ENCODE measurements at places on chromosomes 16 and 17. TPM values are rescaled to one million over a fixed set of nuclear protein-coding genes. Genes with fewer than 3 reads are reported as not detected.
A peak's percentile ranks its signal among the peaks of the same experiment; 100 is the strongest.

- DNase-seq = no peak
- H3K36me3 ChIP-seq = no peaks in the 10 kb centered on the region
- no peaks in the 10 kb centered on the region for H3K27me3 ChIP-seq
- H3K4me3 ChIP-seq = no peak overlapping the region
- H3K4me1 ChIP-seq = no peaks in the 10 kb centered on the region
Measured at GRCh38 chr17:71821511-71821910, 299.3 kb upstream of the SOX9 start.

- H3K27me3 ChIP-seq = no peaks in the 10 kb centered on the region
- no peak for DNase-seq
- peaks cover 8% of the 10 kb centered on the region for H3K4me1 ChIP-seq
- H3K27ac ChIP-seq = no peak overlapping the region
Measured at GRCh38 chr17:9941305-9941704, 36.2 kb upstream of the RCVRN start.

DNA sequence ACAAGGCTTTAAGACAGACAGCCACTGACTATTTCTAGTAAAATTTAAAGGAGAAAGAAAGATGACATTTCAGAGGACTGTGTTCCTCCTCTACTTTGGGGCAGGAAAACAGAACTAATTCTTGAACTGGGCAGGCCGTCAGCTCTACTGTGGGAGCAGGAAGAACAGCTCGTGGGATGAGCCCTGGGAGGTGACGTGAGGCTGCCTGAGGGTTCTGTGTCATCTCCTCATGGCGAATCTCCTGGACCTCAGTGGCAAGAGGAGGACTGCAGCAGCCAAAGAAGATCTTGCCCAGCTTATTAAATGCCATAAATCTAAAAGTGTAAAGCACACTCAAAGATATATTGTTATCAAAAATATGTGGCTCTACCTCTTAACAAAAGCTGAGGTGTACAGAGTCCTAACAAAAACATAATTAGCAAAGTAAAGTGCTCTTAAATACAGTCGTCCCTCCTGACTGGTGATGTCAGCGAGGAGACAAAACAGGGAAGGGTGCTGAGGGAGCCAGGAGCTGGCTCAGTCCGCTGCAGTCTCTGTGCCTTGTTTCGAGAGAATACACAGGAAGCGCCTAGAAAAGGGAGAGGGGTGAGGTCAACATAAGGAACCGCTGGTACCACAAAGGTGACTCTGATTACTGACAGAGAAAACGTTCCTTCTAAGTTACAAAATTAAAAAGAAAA lies 58.0 kb downstream of the CREBBP start:
- H3K27ac ChIP-seq = no peak overlapping the region
- peaks cover 74% of the 10 kb centered on the region for H3K4me1 ChIP-seq
- H3K27me3 ChIP-seq = no peaks in the 10 kb centered on the region
- no peak overlapping the region for H3K4me3 ChIP-seq
- peaks cover under 1% of the 10 kb centered on the region for H3K36me3 ChIP-seq

- peaks cover 100% of the 10 kb centered on the region for H3K36me3 ChIP-seq
- H3K27ac ChIP-seq = no peak overlapping the region
- no peaks in the 10 kb centered on the region for H3K4me1 ChIP-seq
- no peaks in the 10 kb centered on the region for H3K27me3 ChIP-seq
- H3K4me3 ChIP-seq = no peak overlapping the region
- no peak for DNase-seq
Measured at GRCh38 chr17:21012736-21013135, 30.1 kb downstream of the USP22 start.

- H3K4me3 ChIP-seq = no peak overlapping the region
- DNase-seq = no peak
- peaks cover 66% of the 10 kb centered on the region for H3K4me1 ChIP-seq
Measured at GRCh38 chr17:68450391-68450790, 6.9 kb downstream of the WIPI1 start.

GRCh38 chr16:15398618-15399316 lies 3.2 kb downstream of the MPV17L start:
- H3K4me3 ChIP-seq = no peak overlapping the region
- H3K27me3 ChIP-seq = peaks cover 13% of the 10 kb centered on the region
- no peak overlapping the region for H3K27ac ChIP-seq
- H3K36me3 ChIP-seq = no peaks in the 10 kb centered on the region
- H3K4me1 ChIP-seq = peaks cover 1% of the 10 kb centered on the region

DNA sequence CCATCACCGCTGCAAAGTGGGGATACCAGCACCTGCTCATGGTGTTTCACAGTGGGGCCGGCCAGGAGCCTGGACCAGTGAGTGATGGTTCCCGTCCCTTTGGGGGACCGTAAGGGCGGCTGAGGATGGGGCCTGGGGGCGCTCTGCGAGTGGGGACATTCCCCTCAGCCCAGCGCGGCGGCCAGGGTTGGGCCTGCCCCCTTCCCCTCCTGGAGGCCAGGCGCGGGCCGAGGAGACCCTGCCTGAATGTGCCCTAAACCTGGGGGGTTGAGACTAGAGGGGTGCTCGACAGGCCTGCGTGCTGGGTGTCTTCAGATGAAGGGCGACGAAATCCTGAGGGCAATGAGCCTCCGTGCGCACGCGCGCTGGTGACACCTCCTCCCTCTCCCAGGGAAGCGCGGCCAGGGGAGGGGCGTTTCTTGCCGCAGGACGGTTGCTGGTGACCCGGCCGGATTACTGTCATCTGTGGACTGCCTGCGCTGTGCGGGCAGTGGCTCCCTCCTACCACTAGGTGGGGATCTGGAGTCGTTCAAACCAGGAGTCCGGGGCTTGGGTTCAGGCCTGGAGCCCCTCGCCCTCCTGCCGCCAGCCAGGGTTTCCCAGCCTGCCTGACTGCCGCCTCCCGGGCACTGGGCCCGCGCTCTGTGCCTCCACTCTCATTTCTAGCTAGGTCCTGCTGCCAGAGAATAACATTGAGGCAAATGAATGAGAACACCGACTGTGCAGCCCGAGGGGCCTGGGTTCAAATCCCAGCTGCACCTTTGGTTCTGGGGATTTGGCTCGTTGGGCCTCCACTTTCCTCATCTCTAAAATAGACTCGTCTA lies 17.1 kb downstream of the TBX2 start:
- H3K36me3 ChIP-seq = no peaks in the 10 kb centered on the region
- peak overlapping the region; percentile 39 for H3K4me3 ChIP-seq
- H3K27me3 ChIP-seq = peaks cover 33% of the 10 kb centered on the region

GRCh38 chr17:6536053-6536452 lies 20.3 kb downstream of the PITPNM3 start:
- no peaks in the 10 kb centered on the region for H3K4me1 ChIP-seq
- H3K27ac ChIP-seq = no peak overlapping the region
- H3K36me3 ChIP-seq = no peaks in the 10 kb centered on the region
- H3K4me3 ChIP-seq = no peak overlapping the region

DNA sequence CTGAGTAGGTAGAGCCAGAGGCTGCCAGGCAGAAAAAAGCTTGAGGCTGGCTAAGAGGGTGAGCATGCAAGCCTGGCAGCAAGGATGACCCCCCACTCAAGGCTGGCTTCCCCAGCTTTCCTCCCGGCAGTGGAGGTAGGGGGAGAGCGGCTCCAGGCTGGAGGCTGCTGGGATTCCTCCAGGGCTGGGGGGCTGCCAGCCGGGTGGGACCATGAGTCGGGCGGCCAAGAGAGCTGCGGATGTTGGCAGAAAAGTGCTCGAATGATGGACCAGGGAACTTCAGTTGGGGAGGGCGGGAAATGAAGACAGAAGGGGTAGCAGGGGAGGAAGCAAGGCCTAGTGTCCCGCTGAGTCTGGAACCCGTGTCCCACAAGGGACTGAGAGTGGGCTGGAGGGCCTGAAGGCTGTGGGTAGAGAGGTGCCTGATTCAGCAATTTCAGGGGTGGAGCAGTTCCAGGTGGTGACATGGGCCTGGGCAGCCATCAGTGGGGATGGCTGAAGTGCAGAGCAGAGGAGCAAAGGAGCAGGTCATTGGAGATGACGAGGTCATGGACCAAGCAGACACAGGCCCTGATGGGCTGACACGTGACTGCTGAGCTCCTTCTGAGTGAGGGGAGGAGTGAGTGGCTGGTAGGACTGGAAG lies 20.3 kb downstream of the HSD11B2 start:
- H3K4me1 ChIP-seq = peaks cover 75% of the 10 kb centered on the region
- H3K27ac ChIP-seq = peak overlapping the region; percentile 41
- DNase-seq = no peak
- peaks cover 74% of the 10 kb centered on the region for H3K36me3 ChIP-seq

GRCh38 chr16:82379551-82379950 lies 209.5 kb upstream of the MPHOSPH6 start:
- H3K36me3 ChIP-seq = no peaks in the 10 kb centered on the region
- H3K27me3 ChIP-seq = no peaks in the 10 kb centered on the region
- H3K4me1 ChIP-seq = no peaks in the 10 kb centered on the region
- no peak for DNase-seq
- H3K27ac ChIP-seq = no peak overlapping the region

DNA sequence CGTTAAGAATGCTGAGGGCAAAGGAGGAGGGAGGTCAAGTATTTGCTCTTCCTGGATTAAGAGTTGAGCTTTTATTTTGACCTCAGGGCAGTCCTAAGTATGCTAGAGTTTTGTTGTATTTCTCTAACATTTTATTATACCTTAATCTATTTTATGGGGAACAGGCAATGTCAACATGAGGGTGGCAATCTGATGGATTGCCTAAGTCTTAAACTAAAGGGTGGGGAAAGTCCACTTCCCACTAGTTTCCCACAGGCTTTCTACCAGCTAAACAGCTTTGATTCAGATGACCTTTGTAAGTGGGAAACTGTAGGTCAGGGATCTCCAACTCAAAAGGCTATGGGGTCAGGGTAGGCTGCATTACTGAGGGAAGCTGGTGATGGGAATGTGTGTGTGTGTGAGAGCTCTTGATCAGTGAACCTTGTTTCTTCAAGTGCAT lies 24.9 kb downstream of the HSD17B2 start:
- DNase-seq = no peak
- H3K27me3 ChIP-seq = peaks cover 21% of the 10 kb centered on the region
- H3K27ac ChIP-seq = no peak overlapping the region
- no peaks in the 10 kb centered on the region for H3K4me1 ChIP-seq
- no peaks in the 10 kb centered on the region for H3K36me3 ChIP-seq
- H3K4me3 ChIP-seq = no peak overlapping the region

GRCh38 chr16:79283578-79283977 lies 317.0 kb downstream of the MAF start:
- no peak overlapping the region for H3K27ac ChIP-seq
- no peaks in the 10 kb centered on the region for H3K27me3 ChIP-seq
- H3K4me1 ChIP-seq = peaks cover 33% of the 10 kb centered on the region
- no peak overlapping the region for H3K4me3 ChIP-seq

GRCh38 chr17:79188048-79188447 lies 113.4 kb downstream of the ENGASE start:
- H3K4me1 ChIP-seq = no peaks in the 10 kb centered on the region
- no peaks in the 10 kb centered on the region for H3K36me3 ChIP-seq
- no peak overlapping the region for H3K4me3 ChIP-seq
- peaks cover 97% of the 10 kb centered on the region for H3K27me3 ChIP-seq

DNA sequence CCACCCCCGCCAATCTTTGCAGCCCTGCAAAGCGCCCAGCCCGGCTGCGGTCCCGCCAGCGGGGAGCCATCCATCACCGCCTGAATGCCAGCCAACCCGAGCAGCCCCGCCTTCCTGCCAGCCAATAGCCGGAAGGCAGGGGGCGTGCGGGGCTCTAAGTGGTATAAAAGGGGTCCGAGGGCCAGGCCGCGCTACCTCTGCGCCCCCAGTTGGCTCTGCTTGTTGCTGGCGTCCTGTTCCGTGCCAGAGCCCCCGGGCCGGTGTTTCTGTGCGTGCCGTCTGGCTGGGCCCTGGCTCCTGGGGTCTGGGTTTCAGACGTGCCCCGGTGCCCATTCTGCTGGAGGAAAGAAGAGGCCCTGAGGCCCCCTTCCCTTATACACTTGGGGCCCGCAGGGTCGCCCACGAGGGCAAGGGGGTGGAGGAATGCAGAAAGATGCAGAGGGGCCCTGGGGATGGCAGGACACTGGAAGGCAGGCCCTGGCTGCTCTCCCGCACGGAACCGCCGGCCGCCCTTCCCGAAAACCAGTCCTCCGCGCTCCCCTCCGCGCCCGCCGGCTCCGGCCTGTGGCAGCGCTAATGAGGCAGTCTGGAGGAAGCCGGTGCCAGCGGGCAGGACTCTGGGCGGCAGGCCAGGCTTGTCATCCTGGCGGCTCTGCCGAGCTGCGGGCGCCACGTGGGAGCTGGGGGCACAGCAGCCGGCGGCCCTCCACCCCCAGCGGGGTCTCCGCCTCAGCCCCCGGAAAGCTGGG lies 14.0 kb downstream of the COPZ2 start:
- no peaks in the 10 kb centered on the region for H3K36me3 ChIP-seq
- H3K4me3 ChIP-seq = peak overlapping the region; percentile 56
- peaks cover 25% of the 10 kb centered on the region for H3K27me3 ChIP-seq
- peaks cover 51% of the 10 kb centered on the region for H3K4me1 ChIP-seq
- peak; percentile 84 for DNase-seq

DNA sequence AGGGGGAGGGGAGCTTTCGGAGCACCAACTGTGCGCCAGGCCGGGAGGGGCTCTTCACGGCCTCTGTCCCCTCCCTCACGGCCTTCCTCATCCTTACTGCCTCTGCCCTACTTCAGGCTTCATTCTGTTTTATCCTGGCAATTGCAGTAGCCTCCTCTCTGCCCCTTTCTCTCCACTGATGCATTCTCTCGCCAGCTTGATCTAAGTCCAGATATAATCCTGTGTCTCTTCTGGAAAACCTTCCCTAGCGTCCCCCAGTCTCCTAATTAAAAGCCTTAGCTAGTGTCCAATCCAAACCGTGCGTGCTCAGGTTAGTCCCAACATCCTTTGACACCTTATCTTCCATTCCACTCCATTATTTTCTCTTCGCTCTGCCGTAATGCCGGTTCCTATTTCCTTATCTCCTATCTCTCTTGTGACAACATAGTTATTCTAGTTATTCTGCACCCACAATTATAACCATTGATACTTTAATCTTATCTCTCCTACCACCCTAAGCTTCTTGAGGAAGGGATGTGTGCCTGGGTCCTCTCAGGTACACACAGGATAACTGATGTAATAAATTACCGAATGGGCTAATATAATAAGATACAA lies 869 bp downstream of the ZNF48 start:
- H3K27me3 ChIP-seq = no peaks in the 10 kb centered on the region
- H3K4me3 ChIP-seq = peak overlapping the region; percentile 83
- peak overlapping the region; percentile 86 for H3K27ac ChIP-seq
- peaks cover 37% of the 10 kb centered on the region for H3K4me1 ChIP-seq

GRCh38 chr17:32259586-32259985 lies 6.0 kb upstream of the RHBDL3 start:
- H3K4me3 ChIP-seq = no peak overlapping the region
- no peak overlapping the region for H3K27ac ChIP-seq
- H3K27me3 ChIP-seq = no peaks in the 10 kb centered on the region

GRCh38 chr17:14866266-14866665 lies 398.9 kb downstream of the PMP22 start:
- no peaks in the 10 kb centered on the region for H3K27me3 ChIP-seq
- no peak for DNase-seq
- no peak overlapping the region for H3K27ac ChIP-seq
- H3K36me3 ChIP-seq = no peaks in the 10 kb centered on the region

The ZFP3 gene
- total RNA-seq = 9.7 TPM

The CPNE7 gene
- total RNA-seq = not detected

The SGCA gene
- 204 TPM for total RNA-seq

The ANKRD40 gene
- 39.0 TPM for total RNA-seq

The TM4SF5 gene
- total RNA-seq = not detected

All from heart right ventricle (tissue), 16 donors.